Fibroblast of skin of right quadriceps (primary cell): ENCODE measurements at places on chromosomes 12 and 14.

DNA sequence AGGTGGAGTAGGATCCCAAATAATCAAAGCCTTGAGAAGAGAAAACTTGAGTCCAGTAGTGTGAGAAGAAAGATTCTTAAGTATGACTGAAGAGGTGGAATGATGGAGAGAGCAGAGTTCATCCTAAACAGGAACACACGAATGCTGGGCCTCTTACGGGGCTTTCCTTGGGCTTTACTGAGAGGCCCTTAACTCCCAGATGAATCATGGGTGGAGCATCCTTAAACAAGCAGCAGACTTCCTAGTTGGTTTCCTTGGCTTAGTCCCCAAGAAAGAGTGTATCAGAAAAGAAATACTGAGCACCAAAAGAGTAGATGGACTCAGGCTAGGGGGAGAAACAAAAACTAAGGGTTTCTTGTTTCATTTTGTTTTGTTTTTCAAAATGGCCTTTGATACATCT lies 132.5 kb downstream of the GPR135 start:
- DNase-seq: peak; percentile 88

DNA sequence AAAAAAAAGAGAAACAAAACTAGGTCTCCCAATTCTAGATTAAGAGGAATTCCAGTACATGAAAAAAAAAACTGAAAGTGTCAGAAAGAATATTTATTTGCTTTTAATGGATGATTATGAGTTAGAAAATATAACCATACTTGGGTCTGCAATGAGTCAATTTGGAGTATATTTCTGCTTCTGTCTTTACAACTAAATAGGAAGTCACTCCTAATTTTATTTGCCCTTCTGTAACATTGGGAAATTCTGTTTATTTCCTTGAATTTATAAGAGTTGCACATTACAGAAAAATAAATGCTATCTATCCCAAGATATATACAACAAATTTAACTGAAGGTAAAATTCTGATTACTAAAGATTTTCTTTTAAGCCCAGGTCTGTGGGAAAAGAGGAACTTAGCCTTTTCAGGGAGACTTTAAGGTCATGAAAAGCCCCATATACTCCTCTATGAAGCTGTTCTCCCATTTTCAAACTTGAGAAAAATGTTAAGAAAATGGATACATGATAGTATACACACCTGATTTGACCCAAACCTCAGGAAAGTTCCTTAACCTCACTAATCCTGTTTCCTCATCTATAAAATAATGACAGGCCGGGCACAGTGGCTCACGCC lies 7.2 kb downstream of the SINHCAF start:
- no peak for DNase-seq

- DNase-seq: no peak
These were observed 19.2 kb upstream of the OS9 start for GRCh38 chr12:57674691-57675090.

- no peak for DNase-seq
These were observed 1.5 kb upstream of the KCNH3 start for GRCh38 chr12:49537231-49537751.

DNA sequence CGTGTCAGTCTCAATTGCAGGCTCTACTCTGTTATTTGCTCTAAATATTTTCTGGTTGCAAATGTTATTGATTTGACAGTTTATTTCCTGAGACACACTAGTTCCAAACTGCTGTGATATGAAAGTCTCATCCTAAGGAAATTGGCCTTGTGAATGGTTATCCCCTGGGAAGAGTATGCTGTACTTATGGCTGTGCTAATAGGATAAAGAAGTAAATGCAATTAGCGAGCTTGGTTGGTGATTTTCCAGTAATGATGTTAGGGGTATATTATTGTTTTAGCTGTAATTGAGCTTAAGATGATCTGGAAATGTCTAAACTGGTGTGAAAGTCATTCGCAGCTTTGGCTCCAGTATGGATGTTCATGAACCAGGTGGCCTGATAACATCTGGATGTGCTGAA lies 197.9 kb downstream of the SUDS3 start:
- no peak for DNase-seq

- no peak for DNase-seq
These were observed 26.2 kb downstream of the SNRPF start for GRCh38 chr12:95884998-95885397.

DNA sequence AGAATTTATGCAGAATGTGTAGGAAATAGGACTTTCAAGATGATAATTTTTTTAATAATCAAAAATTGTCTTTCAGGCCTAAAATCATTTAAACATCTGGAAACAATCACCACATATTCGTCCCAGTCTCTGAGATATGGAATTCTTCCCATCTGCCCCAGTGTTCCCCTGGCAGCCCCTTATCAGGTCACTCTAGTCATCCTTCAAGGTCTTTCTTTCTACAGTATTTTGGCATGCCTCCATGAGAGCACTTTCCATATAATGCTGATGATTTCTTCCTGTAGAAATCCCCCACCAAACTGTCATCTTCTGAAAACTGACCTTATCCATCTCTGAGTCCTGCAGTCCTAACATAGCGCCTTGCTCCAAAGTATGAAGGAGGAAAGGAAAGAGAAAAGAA lies 422.1 kb downstream of the RPS29 start:
- DNase-seq: no peak

DNA sequence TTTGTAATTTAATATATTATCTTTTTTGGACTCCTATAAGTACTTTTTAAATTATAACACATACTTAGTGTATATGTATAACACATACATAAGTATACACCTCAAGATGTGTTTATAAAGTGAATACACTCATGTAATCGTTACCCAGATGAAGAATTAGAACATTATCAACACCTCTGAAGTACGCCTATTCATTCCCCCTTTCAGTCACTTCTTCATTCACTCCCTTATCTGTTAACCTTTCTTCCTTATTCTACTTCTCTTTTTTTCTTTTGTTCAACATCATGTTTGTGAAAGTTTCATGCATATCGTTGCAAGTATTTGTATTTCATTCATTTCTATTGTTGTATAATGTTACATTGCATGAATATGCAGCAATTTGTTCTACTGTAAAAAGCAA lies 98.5 kb downstream of the ARID2 start:
- DNase-seq: no peak

DNA sequence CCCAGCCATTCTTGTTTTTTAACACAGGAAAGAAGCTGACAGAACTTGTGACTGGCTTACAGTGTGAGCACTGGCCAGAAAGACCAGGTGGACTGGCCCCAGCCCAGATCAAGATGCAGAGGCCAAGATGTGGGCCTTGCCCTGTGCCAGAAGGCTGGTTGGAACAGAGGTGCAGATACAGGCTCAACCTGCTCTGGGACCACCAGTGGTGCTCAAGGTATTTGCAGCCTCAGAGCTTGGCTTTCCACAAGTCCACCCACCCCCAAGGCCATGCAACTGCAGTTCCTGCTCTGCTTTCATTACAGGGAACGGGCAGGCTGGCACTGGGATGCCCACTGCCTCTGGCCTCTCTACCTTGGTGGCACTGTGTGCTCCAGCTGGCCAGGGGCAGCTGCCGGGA lies 23.3 kb downstream of the ZFC3H1 start:
- DNase-seq: no peak

- peak; percentile 24 for DNase-seq
These were observed 89.1 kb downstream of the MIA2 start for GRCh38 chr14:39322807-39323206.

- DNase-seq: peak; percentile 90
These were observed 661.0 kb downstream of the GALC start for GRCh38 chr14:87331991-87332390.

- no peak for DNase-seq
These were observed 141.5 kb downstream of the TTC7B start for GRCh38 chr14:90674716-90675115.

DNA sequence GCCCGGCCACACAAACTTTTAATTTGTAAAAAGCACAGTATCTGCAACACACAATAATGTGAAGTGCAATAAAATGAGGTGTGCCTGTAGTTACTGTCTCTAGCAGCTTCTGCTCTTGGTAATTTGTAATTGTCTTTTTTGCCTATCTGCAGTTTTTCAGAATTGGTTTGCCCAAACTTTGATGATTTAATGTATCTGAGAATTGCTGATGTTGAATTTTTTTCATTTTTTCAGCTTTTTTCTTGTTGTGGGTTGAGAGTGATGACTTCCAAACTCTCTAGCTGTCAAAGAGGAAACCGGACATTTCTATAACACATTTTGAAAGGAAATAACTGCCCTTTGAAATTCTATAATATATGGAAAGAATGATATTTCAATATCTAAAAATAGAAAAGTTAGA lies 236.9 kb downstream of the RERGL start:
- no peak for DNase-seq

- DNase-seq: peak; percentile 69
These were observed 9.5 kb downstream of the NOC4L start for GRCh38 chr12:132153501-132154340.

GRCh38 chr14:28774764-28775735 lies 8.5 kb downstream of the FOXG1 start:
- no peak for DNase-seq
